NCI-H526 (cell line): ENCODE measurements at places on chromosomes 5 and 9.

GRCh38 chr5:72849546-72849945, 33.1 kb downstream of the TNPO1 start:
- no peak for DNase-seq

DNA sequence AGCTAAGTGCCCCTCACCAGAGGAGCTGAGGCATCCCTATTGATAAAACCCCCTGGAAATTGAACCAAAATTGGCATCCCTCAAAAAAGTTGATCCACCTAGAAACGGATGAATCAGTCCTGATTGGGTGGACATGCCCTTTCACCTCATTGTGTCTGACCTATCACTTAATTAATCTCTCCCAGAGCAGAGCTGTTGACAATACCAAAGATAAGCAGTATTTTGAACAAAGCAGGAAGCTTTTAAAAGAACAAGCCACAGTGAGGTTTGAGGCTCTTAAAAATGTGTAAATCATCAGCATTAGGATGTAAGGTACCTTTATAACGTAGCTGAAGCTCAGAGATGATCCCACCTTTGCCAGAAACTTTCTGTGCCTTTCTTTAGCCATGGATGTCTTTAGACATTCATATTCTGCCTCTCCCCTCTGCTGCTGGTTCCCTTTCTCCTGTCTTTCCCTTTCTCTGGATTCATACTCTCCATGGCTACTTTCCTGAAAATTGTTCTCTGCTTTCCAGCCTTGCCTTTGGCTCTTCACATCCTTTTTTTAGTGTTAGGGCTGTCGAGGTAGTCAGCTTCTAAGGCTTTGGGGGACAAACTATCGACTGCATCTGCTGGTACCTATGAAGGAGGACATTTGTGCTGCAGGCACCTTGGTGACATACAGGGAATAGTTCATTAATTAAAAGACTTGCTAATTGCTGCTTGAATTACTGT, 7.8 kb upstream of the LHX2 start:
- no peak for DNase-seq

- no peak for DNase-seq
Observed at GRCh38 chr9:86546712-86547111, 192.5 kb upstream of the TUT7 start.

GRCh38 chr9:88792502-88792901, 198.8 kb upstream of the S1PR3 start:
- no peak for DNase-seq

GRCh38 chr5:112156211-112156610, 262.9 kb downstream of the EPB41L4A start:
- no peak for DNase-seq

DNA sequence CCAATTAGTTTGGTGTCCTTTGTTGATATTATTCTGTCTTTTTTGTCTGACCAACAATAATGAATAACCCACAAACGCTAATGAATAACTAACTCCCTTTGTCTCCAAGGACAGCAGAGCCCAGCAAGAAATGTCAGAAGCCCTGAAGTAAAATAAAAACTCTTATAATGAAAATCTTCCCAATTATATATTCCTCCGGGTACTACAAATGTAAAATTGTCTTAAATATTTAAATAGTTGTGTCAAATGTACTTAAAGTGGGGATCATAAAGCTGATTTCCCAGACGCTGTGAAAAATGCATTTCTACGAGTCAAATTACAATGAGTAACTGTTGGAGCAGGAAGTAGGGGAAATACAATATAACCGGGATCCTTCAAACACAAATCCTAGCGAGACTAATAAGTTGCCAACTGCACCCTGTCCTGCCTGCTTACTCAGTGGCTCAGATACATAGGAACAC, 22.3 kb downstream of the GLIS3 start:
- DNase-seq = no peak

DNA sequence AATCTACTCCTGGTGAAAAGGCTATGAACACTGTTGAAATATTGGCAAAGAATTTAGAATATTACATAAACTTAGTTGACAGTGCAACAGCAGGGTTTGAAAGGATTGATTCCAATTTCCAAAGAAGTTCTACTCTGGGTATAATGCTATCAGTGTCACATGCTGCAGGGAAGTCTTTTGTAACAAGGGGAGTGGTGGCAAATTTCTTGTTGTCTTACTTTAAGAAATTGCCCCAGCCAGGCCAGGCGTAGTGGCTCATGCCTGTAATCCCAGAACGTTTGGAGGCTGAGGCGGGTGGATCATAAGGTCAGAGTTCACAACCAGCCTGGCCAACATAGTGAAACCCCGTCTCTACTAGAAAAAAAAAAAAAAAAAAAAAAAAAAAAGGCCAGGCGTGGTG, 86.3 kb upstream of the OTULINL start:
- DNase-seq = no peak

- DNase-seq = peak; percentile 24
Observed at GRCh38 chr9:4985386-4986266, 554 bp downstream of the JAK2 start.

GRCh38 chr9:14260101-14260500, 53.8 kb downstream of the NFIB start:
- no peak for DNase-seq

DNA sequence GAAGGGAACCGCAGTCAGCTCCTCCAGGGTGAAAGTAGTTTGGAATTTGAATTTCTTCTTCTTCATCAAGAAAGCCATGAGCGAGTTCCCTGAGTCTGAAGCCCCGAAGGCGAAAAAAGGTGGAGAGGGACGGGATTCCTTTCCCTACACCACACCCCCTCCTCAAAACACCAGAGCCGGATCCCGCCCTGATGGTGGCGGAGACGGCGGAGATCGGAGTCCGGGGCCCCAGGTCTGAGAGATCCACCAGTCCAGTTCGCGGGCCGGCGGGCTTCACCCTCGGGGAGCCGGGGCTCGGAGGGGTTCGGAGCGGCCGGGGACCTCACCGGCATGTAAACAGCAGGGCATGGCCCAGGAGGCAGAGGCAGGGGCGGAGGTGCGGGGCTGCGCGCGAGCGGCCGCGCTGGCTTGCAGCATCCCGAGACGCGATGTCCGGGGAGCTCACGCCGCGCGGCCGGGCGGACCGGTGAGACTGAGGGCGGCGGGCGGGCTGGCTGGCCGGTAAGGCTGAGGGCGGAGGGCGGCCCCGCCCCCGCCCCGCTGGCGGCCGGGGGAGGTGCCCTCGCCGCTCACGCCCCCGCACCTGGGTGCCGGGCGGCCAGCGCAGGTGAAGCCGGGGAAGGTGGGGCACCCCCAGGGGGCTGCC, 606 bp downstream of the EEIG1 start:
- DNase-seq = peak; percentile 57

DNA sequence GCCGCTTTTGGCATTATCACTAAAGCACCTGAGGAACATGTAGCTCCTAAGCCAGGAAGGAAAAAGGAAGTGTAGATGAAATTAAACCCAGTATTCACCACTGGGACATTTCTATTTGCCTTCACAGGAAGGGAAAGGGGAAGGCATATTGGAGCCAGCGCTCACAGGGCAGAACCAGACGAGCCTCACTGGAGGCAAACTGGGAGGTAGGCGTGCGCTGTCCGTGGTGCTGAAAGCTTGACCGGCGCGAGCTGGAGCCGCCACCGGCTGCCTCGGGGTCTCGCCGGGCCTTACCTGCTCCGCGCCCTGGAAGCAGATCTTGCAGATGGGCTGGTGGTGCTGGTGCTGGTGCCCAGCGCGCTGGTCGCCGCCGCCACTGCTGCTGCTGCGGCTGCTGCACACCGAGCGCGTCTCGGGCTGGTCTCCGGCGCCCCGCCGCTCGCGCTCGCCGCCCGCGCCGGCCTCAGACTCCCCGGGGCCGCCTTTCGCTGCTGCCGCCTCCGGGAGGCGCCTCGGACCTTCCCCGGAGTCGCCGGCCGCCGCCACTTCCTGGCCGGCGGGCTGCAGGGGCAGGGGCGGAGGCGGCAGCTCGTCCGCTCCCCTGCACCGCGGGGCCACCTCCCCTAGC, 732 bp downstream of the MARCHF11 start:
- no peak for DNase-seq
